ENCODE measurements at places on chromosomes 5 and 9. TPM values are rescaled to one million over a fixed set of nuclear protein-coding genes. Genes with fewer than 3 reads are reported as not detected.
A peak's percentile ranks its signal among the peaks of the same experiment; 100 is the strongest.

SV2C gene
- total RNA-seq = not detected

ENTR1 gene
- 56.6 TPM for total RNA-seq

NTNG2 gene
- total RNA-seq = 0.41 TPM

IFNA21 gene
- total RNA-seq = not detected

INSL4 gene
- total RNA-seq = not detected

TMEM215 gene
- not detected for total RNA-seq

OTP gene
- not detected for total RNA-seq

PRSS3 gene
- total RNA-seq = 30.2 TPM

DNA sequence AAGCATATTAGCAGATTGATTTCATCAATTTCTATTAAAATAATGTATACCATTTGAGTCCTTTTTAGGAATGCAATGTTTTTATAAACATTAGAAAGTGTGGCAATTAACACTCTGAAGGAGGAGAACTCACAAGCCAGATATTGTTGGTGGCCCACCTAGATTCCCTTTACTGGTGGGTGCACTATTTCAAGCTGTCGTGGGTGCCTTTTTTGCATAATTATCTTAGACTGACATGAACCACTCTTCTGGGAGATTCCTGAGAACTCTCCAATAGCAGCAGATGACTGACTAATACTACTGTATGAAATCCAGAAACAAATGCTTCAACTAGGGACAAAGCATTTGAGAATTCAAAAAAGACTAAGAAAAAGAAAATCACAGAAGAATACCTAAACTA is 526.0 kb downstream of the CDH18 start:
- no peaks in the 10 kb centered on the region for H3K36me3 ChIP-seq
- H3K4me3 ChIP-seq = no peak overlapping the region
- DNase-seq = no peak
- no peaks in the 10 kb centered on the region for H3K27me3 ChIP-seq
- no peak overlapping the region for H3K27ac ChIP-seq

DNA sequence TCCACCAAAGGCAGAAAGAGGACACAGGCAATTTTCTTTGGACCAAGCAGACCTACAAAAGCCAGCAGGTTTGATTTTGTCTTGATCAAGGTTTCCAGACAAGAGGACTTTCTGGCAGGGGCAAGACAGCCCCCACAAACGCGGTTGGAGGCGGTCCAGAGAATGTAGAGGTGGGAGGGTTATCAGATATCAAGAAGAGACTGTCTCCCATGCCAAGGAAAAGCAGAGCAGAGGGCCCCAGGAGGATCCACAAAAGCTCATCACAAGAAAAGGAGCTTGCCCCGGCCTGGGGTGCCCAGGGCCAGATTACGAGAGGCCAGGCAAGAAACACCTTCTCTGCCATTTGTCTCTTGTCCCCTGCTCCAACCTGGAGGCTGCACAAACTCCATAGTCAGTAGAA is 538.9 kb downstream of the BNC2 start:
- H3K27ac ChIP-seq = no peak overlapping the region
- H3K4me3 ChIP-seq = no peak overlapping the region
- peaks cover 18% of the 10 kb centered on the region for H3K4me1 ChIP-seq
- no peaks in the 10 kb centered on the region for H3K27me3 ChIP-seq

GRCh38 chr5:143177263-143177983 is 226.1 kb downstream of the NR3C1 start:
- H3K4me3 ChIP-seq = no peak overlapping the region
- peaks cover 3% of the 10 kb centered on the region for H3K27me3 ChIP-seq
- H3K4me1 ChIP-seq = peaks cover 35% of the 10 kb centered on the region
- H3K36me3 ChIP-seq = no peaks in the 10 kb centered on the region
- peak; percentile 69 for DNase-seq

- no peak overlapping the region for H3K27ac ChIP-seq
- peaks cover 22% of the 10 kb centered on the region for H3K4me1 ChIP-seq
- no peak overlapping the region for H3K4me3 ChIP-seq
- DNase-seq = no peak
- H3K36me3 ChIP-seq = peaks cover 27% of the 10 kb centered on the region
Measured at GRCh38 chr5:10637944-10638343, 74.1 kb downstream of the ANKRD33B start.

DNA sequence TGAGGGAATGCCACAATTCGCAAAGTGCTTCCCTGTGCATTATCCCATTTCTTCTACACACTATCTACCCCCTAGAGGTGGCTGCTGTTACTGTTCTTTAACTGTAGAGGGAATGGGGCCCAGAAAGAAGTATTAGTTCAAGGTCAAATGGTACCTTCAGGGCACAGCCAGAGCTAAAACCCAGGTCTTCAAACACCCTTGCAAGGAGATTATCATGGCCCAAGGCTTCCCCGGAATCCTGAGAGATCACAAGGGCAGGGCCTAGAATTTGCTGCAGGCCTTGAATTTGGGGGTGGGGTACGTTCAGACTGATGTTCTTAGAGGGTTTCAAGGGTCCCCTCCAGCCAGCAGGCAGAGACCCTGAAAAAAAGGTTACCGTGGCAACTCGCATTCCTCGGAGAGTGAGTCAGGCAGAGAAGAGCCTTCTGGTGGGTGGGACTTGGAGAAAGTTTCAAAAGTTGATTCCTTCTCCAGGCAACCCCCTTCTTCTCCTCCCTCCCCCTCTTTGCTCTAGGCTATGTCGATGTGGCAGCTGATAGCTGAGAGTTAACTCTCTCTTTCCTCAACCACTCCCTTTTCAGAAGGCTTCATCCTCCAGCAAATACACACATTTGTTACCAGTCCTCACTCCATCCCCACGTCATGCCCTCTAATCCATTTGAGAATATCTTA is 1.9 kb downstream of the SPARC start:
- peak; percentile 98 for DNase-seq
- H3K4me1 ChIP-seq = peaks cover 67% of the 10 kb centered on the region
- H3K36me3 ChIP-seq = peaks cover 62% of the 10 kb centered on the region
- H3K4me3 ChIP-seq = peak overlapping the region; percentile 99

GRCh38 chr5:93580063-93580926 is 724 bp downstream of the NR2F1-AS1 start:
- H3K4me3 ChIP-seq = no peak overlapping the region
- no peak overlapping the region for H3K27ac ChIP-seq
- peaks cover 6% of the 10 kb centered on the region for H3K36me3 ChIP-seq
- no peaks in the 10 kb centered on the region for H3K27me3 ChIP-seq

DNA sequence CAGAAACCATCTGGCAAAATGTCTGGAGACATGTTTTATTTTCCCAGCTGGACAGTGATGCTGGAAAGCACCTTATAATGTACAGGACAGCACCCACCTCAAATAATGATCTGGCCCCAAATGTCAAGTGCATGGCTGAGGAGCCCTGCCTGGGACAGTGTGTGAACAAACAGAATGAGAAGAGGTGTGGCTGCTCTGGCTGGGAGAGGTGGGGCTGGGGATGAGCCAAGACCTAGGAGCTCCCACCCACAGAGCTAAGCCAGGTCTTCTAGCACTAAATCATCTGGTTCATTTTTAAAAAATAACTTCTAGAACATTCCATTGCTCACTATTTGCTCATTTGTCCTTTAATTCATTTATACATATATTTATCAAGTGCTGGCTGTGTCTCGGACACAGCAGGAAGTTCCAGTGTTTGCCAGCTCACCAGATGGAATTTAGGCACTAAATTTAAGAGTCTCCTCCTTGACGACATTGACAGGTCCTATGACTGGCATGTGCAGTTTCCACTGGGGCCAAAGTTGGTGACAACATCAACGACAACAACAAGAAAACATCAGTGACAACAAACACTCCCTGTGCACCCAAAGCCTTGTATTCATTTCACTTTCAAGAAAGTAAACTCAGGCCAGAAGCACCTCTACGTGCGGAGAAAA is 59.1 kb downstream of the GTF3C4 start:
- no peaks in the 10 kb centered on the region for H3K36me3 ChIP-seq
- H3K4me1 ChIP-seq = peaks cover 15% of the 10 kb centered on the region
- H3K27ac ChIP-seq = no peak overlapping the region
- H3K27me3 ChIP-seq = peaks cover 36% of the 10 kb centered on the region
- DNase-seq = no peak
- H3K4me3 ChIP-seq = no peak overlapping the region

GRCh38 chr5:144504929-144505577 is 334.4 kb downstream of the KCTD16 start:
- H3K27me3 ChIP-seq = peaks cover 2% of the 10 kb centered on the region
- peaks cover 6% of the 10 kb centered on the region for H3K36me3 ChIP-seq
- no peak overlapping the region for H3K4me3 ChIP-seq

DNA sequence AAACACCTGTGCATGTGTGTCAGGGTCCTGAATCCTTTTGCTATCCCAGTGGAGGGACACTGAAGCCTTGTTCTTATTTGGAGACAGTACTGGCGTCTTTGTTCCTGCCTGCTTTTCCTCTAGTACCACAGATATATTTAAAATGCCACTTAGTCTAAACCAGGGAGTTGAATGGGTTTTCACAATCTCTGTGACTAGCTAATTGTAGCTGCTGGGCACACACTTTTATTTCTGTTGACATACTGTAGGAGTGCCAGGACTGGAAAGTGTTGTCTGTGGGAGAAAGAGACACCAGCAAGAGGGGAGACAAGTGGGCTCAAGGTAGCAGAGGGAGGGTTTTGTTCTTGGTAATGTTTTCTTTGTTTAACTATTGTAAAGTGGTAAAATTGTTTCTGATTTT is 174.0 kb upstream of the SV2C start:
- DNase-seq = no peak
- no peaks in the 10 kb centered on the region for H3K36me3 ChIP-seq
- no peak overlapping the region for H3K4me3 ChIP-seq
- no peaks in the 10 kb centered on the region for H3K4me1 ChIP-seq

GRCh38 chr5:110665184-110665726 is 61.2 kb downstream of the TMEM232 start:
- H3K36me3 ChIP-seq = no peaks in the 10 kb centered on the region
- no peak for DNase-seq
- H3K27ac ChIP-seq = no peak overlapping the region
- H3K4me1 ChIP-seq = no peaks in the 10 kb centered on the region
- H3K27me3 ChIP-seq = no peaks in the 10 kb centered on the region

Measured in HFFc6 (cell line).